Coronary artery (tissue), 2 donors: ENCODE measurements at places on chromosomes 16 and 17.

DNA sequence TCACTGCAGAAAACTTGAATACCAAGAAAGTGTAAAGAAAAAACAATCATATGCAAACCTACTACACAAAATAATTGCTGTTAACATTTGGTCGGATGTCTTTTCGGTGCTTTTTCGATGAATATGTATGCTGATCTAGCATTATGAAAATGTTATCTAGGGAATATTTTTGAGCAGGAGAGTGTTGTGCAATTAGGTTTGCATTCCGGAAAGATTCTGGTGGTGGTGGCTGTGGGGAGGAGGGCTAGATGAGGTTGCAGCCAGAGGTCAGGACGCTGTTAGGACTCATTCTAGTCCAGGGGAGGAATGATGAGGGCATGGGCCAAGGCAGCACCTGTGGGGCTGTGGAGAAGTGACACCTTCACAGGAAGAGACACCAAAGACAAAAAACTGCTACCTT lies 258.0 kb upstream of the ASIC2 start:
- no peak for DNase-seq

DNA sequence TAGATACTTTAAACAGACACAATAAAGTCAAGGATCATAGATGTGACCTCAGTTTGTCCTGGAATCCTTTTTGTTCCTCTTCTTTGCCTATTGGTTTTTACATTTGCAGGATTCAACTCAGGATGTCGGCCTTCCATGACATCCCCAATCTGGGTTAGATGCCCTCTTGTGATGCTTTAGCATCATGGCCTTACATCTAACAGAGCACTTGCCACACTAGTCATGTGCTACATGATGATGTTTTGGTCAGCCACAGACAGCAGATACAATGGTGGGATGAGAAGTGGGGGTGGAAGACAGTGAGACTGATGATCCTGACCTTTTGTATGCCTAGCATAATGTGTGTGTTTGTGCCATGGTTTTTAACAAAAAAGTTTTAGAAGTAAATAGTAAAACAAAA lies 1.8 kb upstream of the SYNRG start:
- DNase-seq, result no peak

- DNase-seq, result no peak
Observed at GRCh38 chr17:1203111-1203966, 23.6 kb upstream of the ABR start.

- no peak for DNase-seq
Observed at GRCh38 chr17:47702391-47702995, 8.5 kb downstream of the TBKBP1 start.

DNA sequence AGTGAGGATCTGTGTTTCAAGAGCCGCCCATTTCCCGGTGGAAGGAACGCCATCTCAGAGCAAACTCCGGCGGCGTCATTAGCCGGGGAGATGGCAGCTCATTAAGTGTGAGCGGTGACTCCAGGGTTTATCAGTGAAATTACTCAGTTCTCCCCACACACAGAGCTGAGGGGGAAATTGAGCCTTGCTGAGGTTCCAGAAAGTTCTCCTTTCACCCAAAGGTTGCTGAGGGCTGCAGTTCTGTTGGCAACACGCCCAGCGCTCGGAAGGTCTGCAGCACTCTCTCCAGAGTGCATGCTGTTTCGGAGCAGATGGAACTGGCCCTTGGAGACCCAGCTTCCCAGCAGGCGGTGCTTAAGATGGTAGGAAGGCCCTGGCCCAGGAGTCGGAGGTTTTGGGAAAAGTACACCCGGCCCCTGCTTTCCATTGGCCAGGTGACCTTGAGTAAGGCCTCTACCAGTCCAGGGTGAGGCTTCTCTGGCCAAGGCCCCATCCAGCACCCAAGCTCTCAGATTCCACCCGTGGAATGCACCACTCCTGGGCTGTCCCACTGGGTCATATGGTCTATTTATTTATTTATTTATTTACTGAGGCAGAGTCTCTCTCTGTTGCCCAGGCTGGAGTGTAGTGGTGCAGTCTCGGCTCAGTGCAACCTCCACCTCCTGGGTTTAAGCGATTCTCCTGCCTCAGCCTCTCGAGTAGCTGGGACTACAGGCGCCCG lies 167.7 kb upstream of the CIBAR2 start:
- DNase-seq, result no peak

DNA sequence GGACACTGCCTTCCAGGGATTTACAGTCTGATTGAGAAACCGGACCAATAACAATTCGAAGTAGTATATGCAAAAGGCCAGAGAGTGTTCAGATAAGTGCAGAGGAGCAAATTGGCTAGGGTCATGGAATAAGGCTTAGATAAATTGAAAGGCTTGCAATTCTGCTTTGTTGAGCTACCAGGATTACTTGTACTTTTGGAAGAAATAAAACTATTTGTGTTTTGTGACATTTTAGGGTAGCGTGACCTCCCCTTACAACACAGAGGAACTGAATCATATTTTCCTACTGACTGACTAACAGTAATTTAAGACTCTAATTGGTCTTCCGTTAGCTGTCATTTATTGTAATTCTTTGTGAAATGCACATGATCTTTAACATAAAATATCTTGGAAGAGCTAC lies 104.7 kb downstream of the PITPNC1 start:
- no peak for DNase-seq
